ENCODE measurements at places on chromosomes 2 and 18. TPM values are rescaled to one million over a fixed set of nuclear protein-coding genes. Genes with fewer than 3 reads are reported as not detected.

The FN1 gene
- total RNA-seq: 89.6 TPM

DNA sequence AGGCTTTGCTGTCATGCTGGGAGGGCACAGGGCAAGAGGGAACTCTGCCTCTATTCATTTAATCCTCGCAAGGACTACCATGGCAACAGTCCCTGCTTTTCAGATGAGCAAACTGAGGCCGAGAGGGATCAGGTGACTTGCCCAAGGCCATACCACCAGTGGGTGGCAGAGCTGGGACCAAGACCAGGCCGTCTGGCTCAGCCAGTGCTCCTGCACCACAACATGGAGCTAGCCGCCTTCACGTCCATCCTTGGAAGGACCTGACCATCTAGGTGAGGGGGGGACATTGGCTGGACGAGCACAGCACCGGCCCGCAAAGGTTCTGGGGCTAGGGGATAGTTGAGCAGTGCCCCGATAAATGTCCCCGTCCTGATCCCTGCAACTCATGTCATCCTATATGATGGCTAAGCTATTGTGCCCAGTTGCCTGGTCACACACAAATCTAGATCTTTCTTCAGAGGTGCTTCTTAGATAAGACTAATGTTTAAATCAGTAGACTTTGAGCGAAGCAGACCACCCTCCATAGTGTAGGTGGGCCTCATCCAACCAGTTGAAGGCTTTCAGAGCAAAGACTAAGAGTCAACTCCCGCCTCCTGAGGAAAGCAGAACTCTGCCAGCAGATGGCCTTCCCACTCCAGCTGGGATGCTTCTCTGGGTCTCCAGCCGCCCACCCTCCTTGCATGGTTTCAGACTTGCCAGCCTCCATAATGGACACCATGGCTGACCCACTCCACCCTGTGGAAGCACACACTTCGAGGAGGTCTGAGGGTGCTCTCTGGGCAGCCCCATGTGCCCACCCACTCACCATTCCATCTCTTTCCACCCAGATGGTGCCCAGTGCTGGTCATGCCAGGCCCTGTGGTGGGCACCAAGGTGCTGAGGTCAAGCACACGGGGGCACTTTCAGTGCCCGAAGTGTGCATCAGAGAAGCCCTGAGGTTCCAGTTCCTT, 214.8 kb upstream of the RAB6C start:
- H3K27ac ChIP-seq: no peak overlapping the region
- no peak overlapping the region for H3K4me3 ChIP-seq
- H3K4me1 ChIP-seq: no peaks in the 10 kb centered on the region
- DNase-seq: no peak
- H3K36me3 ChIP-seq: no peaks in the 10 kb centered on the region

DNA sequence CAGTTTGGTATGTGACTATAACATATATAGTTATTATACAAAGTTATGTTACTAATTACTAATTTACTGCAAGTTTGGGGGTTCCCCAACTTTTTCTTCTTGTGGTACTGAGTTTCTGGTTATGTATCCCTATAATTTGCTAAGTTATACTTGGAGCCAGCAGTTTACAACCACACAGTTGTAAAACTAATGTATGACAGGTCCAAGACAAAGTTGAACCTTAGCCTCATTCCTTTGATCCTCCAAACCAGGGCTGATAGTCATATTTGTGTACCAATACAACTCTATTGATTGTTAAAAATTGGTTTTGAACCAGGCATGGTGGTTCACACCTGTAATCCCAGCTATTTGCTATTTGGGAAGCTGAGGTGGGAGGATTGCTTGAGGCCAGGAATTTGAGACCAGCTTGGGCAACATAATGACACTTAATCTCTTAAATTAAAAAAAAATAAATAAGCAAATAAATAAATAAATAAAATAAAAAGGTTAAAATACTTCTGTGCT, 24.3 kb downstream of the RELCH start:
- no peaks in the 10 kb centered on the region for H3K27me3 ChIP-seq
- DNase-seq: no peak
- peaks cover 31% of the 10 kb centered on the region for H3K36me3 ChIP-seq
- no peak overlapping the region for H3K4me3 ChIP-seq

- no peaks in the 10 kb centered on the region for H3K4me1 ChIP-seq
- H3K4me3 ChIP-seq: no peak overlapping the region
- no peaks in the 10 kb centered on the region for H3K36me3 ChIP-seq
- DNase-seq: no peak
- H3K27ac ChIP-seq: no peak overlapping the region
- no peaks in the 10 kb centered on the region for H3K27me3 ChIP-seq
Observed at GRCh38 chr2:117336496-117336895, 478.0 kb upstream of the DDX18 start.

DNA sequence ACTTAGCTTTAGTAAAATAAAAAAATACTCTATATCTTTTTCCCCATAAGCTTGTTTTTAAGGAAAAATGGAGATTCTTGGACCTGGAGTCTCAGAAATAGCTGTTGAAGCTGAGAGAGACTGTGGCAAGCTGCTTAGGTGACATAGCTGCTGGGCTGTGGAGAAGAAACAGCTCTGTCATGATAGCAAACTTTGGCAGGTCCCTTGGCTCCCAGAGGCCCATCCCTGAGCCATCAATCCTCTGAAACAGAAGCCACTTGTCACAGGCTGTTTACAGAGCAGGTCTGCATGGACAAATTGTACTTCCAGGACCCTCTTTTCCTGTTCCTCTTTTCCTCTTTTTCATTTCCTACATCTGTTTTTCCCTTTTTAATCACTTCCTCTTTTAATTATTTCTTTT, 1370.1 kb upstream of the CRIM1 start:
- no peaks in the 10 kb centered on the region for H3K4me1 ChIP-seq
- H3K27ac ChIP-seq: no peak overlapping the region
- no peak overlapping the region for H3K4me3 ChIP-seq
- DNase-seq: no peak
- no peaks in the 10 kb centered on the region for H3K36me3 ChIP-seq

DNA sequence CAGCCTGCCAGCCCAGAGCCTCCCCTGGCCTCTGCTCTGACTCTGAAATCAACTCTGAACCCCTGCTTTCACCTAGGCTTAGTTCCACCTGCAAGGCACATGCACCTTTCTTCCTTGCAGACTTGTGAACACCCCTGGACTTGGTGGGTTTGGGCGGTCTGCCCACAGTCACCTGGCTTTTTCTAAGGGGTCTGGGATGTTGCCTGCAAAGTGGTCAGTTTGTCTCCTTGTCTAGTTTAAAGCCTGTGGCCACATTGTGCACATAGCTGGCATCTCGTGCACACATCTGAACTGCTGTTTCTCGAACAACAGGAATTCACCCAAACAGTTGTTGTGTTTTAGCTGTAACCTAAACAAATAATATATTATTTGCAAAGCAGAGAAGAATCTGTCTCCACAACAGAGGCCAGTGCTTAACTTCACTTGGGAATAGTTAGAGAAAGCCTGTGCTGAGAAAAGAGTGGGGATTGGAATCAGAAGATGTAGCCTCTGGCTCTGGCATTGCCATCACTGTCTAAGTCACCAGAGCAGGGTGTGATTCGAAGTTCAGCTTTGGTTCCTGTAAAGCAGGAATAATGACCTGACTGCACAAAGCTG, 108.5 kb downstream of the TMEM18 start:
- no peaks in the 10 kb centered on the region for H3K4me1 ChIP-seq
- peaks cover 15% of the 10 kb centered on the region for H3K36me3 ChIP-seq
- no peaks in the 10 kb centered on the region for H3K27me3 ChIP-seq
- H3K27ac ChIP-seq: no peak overlapping the region
- no peak for DNase-seq

- H3K27me3 ChIP-seq: no peaks in the 10 kb centered on the region
- H3K4me3 ChIP-seq: no peak overlapping the region
- H3K4me1 ChIP-seq: no peaks in the 10 kb centered on the region
- H3K27ac ChIP-seq: no peak overlapping the region
- H3K36me3 ChIP-seq: no peaks in the 10 kb centered on the region
- DNase-seq: no peak
Observed at GRCh38 chr2:78093436-78093835, 571.3 kb upstream of the LRRTM4 start.

DNA sequence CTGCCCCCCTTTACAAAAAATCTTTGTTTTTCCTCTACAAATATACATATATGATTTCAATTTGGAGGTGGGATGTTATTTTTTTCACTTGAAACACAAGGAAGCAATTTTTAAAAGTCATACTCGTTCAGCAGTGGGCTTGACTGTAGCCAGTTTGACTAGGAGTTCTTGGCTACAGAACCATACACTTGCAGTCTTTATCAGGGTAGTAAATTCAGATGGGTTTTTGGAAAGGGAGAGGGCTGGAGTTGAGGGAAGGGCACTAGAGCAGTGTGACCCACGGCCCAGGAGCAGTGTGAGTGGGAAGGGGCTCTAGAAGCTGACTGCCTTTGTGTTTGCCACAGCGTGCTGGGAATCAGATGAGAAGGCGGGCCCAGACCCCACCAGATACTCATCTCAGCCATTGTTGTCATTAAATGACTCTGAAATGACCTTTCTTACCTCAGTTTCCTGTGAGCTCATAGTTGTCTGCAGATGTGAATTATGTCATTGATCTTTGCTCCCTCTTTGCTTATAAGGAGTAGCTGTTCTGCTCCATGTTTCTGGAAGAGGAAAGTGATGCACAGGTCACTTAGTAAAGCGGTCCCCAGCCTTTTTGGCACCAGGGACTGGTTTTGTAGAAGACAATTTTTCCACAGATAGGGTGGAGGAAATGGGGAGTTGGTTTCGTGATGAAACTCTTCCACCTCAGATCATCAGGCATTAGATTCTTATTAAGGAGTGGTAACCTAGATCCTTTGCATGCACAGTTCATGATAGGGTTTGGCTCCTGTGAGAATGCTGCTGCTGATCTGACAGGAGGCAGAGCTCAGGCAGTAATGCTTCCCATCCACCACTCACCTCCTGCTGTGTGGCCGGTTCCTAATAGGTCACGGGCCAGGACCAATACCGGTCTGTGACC, 116.8 kb downstream of the SPTBN1 start:
- peaks cover 66% of the 10 kb centered on the region for H3K4me1 ChIP-seq
- no peak for DNase-seq
- no peaks in the 10 kb centered on the region for H3K27me3 ChIP-seq
- H3K27ac ChIP-seq: peak overlapping the region; percentile 92
- no peaks in the 10 kb centered on the region for H3K36me3 ChIP-seq

- H3K27ac ChIP-seq: no peak overlapping the region
- no peaks in the 10 kb centered on the region for H3K4me1 ChIP-seq
- H3K4me3 ChIP-seq: no peak overlapping the region
- peaks cover 32% of the 10 kb centered on the region for H3K36me3 ChIP-seq
Observed at GRCh38 chr2:151774506-151774905, 40.2 kb upstream of the NEB start.

DNA sequence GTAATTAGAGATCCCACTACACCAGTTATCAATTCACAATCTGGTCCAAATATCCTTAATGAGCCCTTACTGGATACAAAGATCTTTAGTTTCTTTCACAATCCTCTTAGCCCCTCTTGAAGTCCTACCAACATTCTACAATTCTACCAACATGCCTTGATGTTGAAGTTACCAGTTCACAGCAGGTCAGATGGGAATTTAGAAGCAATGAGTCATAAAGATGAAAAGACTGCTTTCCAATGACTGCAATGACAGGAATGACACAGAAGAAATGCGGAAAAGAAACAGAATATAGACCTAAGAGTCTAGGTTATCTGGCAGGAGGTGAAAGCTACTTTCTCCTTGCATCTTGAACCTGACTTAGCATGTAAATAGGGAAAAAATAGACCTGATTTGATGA, 24.5 kb downstream of the RTTN start:
- peaks cover 17% of the 10 kb centered on the region for H3K36me3 ChIP-seq
- H3K27me3 ChIP-seq: no peaks in the 10 kb centered on the region
- no peak overlapping the region for H3K4me3 ChIP-seq
- H3K4me1 ChIP-seq: no peaks in the 10 kb centered on the region
- no peak overlapping the region for H3K27ac ChIP-seq
- DNase-seq: no peak

DNA sequence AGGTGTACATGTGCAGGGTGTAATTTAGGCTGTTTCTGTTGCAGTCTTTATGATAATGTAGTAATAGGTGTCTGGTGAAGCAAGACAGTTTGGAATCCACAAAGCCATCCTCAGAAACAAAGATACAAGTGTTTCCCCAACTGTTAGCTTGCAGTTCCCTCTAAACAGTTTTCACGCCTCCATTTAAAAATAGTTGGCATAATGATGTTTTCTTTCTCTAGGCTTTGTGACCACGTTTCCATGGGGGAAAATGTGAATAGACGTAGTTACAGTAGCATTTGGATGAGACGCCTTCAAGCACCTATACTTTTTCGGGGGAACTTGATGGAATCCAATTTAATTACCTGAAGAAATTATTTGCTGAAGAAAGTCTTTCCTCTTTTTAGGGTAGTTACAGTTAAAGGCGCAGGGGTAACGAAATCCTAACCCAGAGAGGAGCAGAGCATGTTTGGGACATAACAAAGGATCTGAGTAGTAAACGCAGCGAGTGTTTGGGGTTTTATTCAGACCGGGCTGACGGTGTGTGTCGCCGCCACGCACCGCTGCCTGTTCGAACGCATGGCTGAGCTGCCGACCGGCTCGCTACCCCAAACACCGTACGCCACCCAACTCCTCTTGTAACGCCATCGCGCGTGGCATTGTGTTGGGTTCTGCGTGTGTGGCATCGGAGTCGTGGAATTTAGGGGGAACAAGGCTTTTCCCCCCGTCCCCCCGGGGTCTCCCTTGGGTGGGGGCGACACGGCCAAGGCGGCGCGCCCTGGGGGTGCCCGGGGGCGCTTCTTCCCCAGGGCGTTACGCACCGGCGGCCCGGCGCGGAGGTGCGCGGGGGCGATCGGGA, 681 bp upstream of the NRP2 start:
- no peaks in the 10 kb centered on the region for H3K36me3 ChIP-seq
- DNase-seq: no peak
- H3K4me1 ChIP-seq: peaks cover 55% of the 10 kb centered on the region

DNA sequence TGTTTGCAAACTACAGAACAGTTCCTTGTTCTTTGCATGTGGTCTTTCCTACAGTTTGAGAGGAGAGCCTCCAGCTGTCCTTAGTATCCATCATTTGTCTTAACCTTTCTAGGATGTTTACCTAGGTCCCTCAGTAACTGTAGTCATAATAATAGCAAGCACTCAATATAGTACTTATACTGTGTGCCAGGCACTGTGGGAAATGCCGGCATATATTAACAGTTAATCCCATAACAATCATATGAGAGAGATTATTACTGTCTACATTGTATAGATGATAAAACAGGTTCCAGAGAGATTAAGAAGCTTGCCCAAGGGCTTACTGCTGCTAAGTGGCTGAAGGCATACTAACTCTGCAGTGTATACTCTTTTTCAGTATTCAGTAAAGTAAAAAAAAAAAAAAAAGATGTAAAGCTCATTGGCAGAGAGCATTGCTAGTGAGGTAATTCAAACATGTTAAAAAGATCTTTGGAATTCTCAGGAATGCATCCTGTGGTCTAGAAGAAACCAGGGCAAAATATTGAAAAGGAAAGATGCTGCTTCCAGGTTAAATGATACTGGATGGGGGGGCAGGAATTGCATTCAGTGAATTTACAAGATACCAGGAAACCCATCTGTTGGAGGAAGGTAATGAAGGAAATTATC, 72.3 kb downstream of the SPTBN1 start:
- no peaks in the 10 kb centered on the region for H3K27me3 ChIP-seq
- H3K4me3 ChIP-seq: no peak overlapping the region
- no peak for DNase-seq
- peaks cover 33% of the 10 kb centered on the region for H3K4me1 ChIP-seq
